Activated T-cell treated with anti-CD3 and anti-CD28 coated beads, Interleukin-2, amount 50 U/mL, for 1 hour (primary cell): ENCODE measurements at places on chromosomes 5 and 9.

GRCh38 chr5:68562308-68562707, 346.8 kb downstream of the PIK3R1 start:
- DNase-seq: no peak

GRCh38 chr5:123180178-123180577, 91.1 kb downstream of the PRDM6 start:
- DNase-seq: no peak

DNA sequence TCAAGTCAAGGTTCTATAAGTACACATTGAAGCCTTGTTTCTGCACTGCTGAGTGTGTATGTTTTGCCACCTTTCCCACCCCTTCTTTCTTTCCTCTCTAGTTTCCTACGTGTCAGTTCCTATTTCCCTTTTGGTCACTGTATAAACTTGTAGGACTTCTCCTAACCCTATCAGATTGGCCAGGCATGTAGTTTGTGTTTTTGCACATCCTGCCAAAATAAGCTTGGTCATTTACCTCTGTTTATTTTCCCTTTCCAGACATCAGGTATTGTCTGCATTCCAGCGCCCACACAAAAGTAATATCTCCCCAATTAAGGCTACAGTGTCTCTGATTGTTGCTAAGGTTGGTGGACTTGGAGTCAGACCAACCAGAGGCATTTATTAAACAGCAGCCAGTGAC, 252.9 kb upstream of the MPDZ start:
- DNase-seq: no peak

- DNase-seq: no peak
Observed at GRCh38 chr9:120257483-120257882, 322.5 kb downstream of the CDK5RAP2 start.

DNA sequence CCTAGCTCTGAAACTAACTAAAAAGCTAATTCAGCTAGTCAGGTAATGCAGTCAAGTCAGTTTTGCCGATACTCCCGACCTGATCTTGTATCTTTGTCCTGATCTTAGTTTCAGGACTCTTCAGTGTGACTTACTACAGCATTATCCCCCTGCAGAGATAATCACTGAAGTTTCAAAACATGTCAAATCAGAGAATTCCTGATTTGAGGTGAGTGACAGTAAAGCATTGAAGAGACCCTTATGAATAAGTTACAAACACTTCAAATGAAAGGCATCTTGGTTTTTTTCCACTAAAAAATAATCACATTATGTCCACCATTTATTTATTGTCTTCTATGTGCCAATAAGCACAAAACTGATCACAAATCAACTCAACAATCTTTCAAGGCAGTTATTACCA, 47.6 kb downstream of the BAAT start:
- no peak for DNase-seq

DNA sequence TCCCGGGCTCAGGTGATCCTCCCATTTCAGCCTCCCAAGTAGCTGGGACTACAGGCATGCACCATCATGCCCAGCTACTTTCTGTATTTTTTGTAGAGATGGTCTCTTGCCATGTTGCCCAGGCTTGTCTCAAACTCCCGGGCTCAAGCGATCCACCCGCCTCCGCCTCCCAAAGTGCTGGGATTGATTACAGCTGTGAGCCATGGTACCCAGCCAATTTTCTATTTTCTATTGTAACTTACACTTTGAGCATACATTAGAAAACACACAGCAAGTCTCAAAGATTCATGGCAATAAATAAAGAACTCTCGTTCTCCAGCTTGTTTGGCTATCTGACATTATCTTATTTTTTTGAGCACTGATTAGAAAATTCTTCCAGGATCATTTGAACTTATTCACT, 228.7 kb downstream of the ADAMTS6 start:
- no peak for DNase-seq

GRCh38 chr9:122307925-122308324, 43.2 kb downstream of the MRRF start:
- DNase-seq: no peak

- DNase-seq: no peak
Observed at GRCh38 chr5:66840511-66841013, 244.4 kb downstream of the MAST4 start.

GRCh38 chr5:50606179-50606578, 60.3 kb upstream of the PARP8 start:
- DNase-seq: no peak

DNA sequence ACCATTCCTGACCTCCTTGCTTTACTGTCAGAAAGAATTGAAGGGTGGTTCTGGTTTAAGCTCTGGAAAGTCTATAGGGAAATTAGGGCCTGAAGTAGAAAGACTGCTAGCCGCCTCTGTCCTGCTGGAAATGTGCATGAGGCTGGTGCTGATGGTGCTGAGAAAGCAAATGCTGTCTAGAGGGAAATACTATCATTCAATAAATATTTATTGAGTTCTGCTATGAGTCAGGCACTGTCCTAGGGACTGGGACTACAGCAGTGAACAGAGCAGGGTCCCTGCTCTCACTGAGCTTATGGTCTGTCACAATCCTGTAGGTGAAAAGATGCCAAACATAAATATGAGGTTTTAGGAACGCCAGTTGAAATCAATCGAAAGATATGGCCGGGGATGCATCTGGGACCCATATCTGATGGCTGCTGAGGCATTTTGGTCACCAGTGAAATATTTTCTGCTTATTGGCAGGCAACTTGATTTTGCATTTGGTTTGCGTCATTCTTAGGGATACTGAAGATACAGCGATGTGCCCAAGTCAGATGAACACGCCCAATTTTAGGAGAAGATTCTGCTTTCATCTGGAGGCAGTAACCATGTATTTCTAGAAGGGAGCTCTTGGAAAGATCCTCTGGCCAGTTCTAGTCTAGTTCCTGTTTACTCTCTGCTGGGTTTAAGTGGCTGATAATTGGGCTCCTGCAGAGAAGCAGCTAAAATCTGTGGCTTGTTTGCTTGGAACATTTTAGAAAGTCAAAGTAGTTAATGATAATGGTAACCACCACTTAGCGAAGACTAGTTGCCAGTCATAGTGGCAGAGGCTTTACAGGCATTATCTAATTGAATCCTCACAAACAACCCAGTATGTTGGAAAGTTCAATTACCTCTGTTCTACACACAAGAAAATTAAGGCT, 73.3 kb downstream of the INSYN2B start:
- no peak for DNase-seq

DNA sequence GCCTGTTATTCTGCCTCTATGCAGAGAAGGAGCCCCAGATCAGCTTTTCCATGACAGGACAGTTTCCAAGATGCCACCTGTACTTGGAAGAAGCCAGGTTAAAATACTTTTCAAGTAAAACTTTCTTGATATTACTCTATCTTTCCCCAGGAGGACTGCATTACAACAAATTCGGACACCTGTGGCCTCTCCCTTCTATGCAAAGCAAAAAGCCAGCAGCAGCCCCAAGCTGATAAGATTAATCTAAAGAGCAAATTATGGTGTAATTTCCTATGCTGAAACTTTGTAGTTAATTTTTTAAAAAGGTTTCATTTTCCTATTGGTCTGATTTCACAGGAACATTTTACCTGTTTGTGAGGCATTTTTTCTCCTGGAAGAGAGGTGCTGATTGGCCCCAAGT, 301 bp upstream of the IL4 start:
- DNase-seq: no peak

- no peak for DNase-seq
Observed at GRCh38 chr9:27712806-27713205, 139.5 kb upstream of the C9orf72 start.

DNA sequence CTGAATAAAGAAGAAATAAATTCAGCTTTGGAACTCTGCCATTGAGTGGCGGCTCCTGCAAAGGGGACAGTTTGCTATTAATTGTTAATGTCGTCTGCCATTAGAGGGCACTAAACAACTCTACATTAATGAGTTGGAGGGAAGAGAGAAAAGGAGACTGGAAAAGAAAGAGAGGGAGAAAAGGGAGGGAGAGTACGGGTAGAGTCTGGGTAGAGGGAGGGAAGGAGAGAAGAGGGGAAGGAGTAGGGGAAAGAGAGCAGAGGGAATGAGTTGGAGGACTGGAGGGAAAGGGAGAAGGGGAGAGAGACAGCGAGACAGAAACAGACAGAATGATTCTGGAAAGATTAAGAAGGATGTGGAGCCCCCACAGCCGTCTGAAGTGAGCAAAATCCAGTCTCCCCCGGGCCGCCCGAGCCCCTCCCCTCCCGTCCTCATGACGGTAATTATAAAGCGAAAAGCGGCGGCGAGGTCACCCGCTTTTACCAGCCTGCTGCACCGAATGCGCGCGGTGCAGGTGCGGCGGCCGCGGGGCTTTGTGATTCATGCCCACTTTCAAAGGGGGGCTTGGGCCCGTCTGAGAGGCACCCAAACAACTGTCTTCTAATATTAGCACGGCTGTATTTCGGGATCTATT, 1.9 kb upstream of the FST start:
- peak; percentile 21 for DNase-seq

GRCh38 chr5:88729084-88729828, 153.7 kb downstream of the MEF2C start:
- peak; percentile 18 for DNase-seq

GRCh38 chr5:172008689-172009141, 2.3 kb upstream of the FBXW11 start:
- no peak for DNase-seq

- no peak for DNase-seq
Observed at GRCh38 chr5:57033103-57033502, 81.2 kb upstream of the MIER3 start.

GRCh38 chr5:113425909-113426308, 8.9 kb downstream of the TSSK1B start:
- DNase-seq: no peak

GRCh38 chr5:77867194-77867691, 91.1 kb upstream of the TBCA start:
- DNase-seq: no peak

GRCh38 chr5:145838276-145838675, 3.1 kb upstream of the PRELID2 start:
- no peak for DNase-seq

GRCh38 chr5:14181299-14181968, 38.3 kb downstream of the TRIO start:
- DNase-seq: no peak

DNA sequence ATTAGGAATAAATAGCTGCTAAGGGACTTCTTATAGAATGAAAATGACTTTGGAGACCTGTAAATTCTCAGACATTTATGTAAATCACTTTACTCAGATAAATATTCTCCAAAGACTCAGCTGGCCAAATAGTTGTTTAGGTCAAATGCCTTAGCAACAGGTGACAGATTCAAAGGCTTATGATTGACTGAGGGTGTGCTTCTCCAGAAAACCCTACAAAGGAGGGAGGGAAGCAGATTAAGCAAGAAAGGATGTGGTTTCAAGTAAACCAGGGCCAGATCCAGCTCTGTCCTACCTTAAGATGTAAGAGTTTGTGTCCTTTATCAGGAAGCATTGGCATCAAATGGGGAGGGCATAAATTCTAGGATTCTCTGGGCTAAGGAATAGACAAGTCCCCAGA, 433.0 kb downstream of the TLE1 start:
- DNase-seq: no peak

DNA sequence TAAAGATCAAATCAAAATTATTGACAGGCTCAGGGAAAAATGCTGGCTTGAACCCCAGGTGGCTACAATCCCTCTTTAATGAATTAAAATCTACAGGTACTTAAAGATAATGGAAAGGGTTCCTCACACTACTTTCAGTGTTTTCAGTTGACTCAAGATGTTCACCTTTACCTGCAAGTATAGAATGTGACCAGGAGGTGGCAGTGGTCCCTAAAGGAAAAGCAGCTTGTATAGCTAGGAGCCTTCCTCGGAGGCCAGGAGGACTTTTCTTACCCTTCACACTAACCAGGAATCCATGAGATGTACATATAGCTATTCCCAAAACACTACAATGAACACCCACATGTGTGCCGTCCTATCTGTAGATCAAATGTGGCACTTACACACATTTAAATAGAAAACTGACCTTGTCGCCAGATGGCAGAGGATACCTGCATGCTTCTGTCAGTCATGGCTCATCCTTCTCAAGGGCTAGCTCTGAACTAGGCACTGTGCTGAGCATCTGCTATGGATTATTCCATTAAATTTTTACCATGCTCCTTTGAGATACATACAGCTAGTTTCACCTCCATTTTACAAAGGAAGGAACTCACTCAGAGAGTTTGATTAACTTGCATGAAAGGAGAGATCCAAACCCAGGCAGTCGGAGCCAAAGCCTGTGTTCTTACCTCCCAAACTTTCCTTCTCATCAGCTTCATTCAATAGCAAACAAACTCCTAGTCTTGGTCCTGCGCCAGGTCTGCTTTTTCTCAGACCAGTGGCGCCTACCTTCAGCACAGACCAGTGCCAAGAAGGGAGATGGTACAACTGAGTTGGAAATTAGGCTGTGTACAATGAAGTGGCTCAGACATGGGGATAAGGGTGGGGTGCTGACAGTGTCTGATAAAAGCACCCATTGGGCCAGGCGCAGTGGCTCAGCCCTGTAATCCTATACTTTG, 24.5 kb downstream of the C9orf152 start:
- DNase-seq: no peak

GRCh38 chr9:126499911-126500599, 113.7 kb upstream of the LMX1B start:
- no peak for DNase-seq

DNA sequence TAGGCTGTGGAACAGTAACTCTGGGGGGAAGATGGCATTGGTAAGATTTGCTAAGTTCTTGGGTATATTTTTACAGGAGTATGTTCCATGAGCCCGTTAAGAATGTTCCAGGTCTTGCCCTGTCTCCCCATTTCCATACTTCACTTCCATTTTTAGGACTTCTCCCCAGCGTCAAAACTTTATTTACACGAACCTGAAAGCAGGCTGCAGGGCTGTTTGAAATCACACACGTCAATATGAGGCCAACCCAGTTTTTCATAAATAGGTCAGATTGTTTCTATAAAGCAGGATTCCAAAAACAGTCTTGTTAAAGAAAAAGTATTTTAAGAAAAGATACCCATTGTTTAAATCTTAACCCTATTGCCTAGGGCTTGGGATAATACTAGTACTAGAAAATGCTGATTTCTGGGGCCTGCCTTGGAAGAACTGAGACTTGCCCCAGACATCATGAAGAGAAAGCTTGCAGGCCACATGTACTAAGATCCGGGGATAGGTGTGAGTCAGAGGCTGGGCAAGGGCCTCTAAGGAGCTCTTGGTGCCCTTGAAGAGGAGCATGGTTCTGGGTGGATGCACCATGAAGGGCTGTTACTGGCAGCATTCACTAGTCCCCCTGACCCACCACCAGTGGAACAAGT, 24.2 kb downstream of the TRIO start:
- DNase-seq: no peak

GRCh38 chr5:35924950-35925722, 13.3 kb downstream of the CAPSL start:
- peak; percentile 86 for DNase-seq

- DNase-seq: no peak
Observed at GRCh38 chr9:81565609-81566008, 123.7 kb downstream of the TLE1 start.

- DNase-seq: no peak
Observed at GRCh38 chr9:133003071-133003461, 24.6 kb downstream of the GFI1B start.
